Stimulated activated CD4-positive, alpha-beta T cell treated with anti-CD3 and anti-CD28 coated beads, Interleukin-2, amount 100 ng/mL, for 4 hours (primary cell): ENCODE measurements at places on chromosomes 2 and 18.
A peak's percentile ranks its signal among the peaks of the same experiment; 100 is the strongest.

GRCh38 chr2:137865954-137866540 is 98.2 kb upstream of the HNMT start:
- DNase-seq = peak; percentile 8

DNA sequence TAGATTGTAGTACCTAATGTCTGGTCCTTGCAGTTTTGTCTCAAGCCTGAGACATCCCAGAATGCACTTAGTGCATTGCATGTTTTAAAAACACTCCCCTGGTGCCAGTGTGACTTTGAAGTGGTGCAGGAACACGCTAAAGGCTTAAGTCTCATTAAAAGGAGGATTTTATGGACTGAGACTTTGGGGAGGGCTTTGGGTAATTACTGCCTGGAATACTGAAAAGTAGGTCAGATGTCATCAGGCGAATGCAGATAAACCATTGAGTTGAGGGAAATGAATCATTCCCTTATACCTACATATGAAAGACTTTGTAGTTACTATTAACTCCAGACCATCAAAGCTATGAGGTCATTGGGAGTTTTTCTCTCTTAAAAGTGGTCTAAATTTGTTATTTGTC is 3.0 kb upstream of the OSBPL1A start:
- DNase-seq = no peak

GRCh38 chr2:196268538-196269338 is 97.4 kb upstream of the STK17B start:
- no peak for DNase-seq

DNA sequence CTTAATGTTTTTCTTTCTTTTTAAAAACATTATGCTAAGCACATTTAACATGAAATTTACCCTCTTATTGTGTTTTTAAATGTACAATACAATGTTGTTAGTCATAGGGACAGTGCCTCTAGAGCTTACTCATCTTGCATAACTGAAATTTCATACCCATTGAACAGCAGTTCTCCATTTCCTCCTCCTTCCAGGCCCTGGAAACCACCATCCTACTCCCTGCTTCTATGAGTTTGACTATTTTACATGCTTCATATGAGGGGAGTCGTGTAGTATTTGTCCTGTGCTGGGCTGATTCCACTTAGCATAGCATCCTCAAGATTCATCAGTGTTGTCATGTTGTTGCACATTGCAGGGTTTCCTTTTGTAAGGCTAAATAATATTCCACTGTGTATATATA is 92.6 kb downstream of the SPATS2L start:
- DNase-seq = no peak

DNA sequence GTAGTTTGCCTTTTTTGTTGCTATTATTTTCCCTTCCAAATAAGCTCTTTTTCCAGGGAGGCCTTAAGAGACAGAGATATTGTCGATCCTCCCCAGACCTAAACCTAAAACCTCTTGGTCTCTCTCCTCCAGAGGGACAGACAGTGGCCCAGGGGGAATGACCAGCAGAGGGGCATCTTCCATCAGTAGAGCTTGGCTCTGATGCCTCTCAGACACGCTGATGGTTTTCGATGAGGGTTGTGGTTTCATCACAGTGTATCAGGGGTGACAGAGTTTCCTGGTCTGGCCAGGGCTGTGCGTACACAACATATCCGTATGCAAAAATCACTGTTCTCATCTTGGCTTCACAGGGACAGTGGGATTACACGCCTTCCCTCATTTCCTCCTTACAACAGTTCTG is 68.6 kb downstream of the GATA6 start:
- DNase-seq = no peak

- no peak for DNase-seq
Measured at GRCh38 chr2:205171261-205171940, 510.9 kb upstream of the NRP2 start.

GRCh38 chr2:188798159-188798558 is 176.0 kb upstream of the COL3A1 start:
- DNase-seq = no peak

GRCh38 chr2:172387361-172387760 is 40.0 kb upstream of the ITGA6 start:
- DNase-seq = no peak

- DNase-seq = no peak
Measured at GRCh38 chr2:134512734-134513464, 205.9 kb downstream of the TMEM163 start.

- no peak for DNase-seq
Measured at GRCh38 chr18:37534627-37535026, 31.0 kb downstream of the CELF4 start.

DNA sequence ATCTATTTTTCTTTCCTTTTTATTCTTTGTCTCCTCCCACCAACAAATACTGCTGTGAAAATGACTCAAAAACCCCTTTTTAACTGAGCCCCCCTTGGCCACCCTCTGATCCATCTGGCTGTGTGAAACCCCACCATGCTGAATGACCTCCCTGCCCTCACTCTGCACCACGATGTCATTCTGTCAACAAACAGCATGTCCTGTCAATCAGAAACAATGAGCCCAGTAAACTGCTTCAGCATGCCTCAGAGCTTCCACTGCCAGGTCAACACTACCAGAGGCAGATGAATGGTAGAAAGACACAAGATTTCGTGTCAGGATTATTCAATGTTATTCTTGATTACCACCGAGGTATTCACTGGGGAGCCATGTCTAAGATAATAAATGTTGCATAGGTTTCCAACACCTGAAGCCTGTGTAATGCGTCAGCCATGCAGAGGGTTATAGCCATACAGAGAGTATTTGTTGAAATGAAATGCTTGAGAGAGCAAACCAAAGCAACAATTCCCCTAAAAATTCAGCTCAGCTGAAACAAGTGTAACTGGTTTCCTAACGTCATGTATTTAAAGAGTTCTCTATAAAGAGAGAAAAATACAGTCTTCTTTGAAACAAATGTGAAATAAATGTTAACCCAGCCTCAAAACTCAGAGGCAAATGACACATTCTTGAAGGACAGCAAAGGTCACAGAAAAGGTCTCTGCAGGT is 76.7 kb downstream of the LRP2 start:
- no peak for DNase-seq

DNA sequence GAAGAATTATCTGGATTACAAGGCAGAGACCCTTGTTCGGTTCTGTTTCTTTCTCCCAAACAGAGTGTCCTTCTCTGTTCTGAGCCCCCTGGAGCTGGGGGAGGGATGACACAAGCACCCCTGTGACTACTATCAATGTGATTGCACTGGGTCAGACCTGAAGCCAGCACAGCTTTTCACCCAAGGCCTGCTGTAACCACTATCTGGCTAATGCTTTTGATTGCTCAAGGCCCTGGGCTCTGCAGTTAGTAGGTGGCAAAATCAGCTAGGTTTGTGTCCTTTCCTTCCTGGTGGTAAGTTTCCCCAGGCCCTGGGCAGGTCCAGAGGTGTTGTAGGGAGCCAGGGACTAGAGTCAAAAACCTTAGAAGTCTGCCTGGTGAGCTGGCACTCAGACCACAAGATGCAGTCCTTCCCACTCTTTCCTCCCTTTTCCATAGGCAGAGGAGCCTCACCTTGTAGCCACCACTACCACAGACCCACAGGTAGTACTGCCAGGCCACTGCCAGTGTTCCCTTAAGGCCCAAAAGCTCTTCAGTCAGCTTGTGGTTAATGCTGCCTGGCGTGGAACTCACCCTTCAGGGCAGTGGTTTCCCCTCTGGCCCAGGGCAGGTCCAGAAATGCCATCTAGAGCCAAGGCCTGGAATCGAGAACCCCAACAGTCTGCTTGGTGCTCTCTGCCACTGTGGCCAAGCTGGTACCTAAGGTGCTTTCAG is 83.0 kb downstream of the FAM117B start:
- DNase-seq = no peak

- no peak for DNase-seq
Measured at GRCh38 chr2:45979065-45979464, 318.1 kb upstream of the EPAS1 start.

DNA sequence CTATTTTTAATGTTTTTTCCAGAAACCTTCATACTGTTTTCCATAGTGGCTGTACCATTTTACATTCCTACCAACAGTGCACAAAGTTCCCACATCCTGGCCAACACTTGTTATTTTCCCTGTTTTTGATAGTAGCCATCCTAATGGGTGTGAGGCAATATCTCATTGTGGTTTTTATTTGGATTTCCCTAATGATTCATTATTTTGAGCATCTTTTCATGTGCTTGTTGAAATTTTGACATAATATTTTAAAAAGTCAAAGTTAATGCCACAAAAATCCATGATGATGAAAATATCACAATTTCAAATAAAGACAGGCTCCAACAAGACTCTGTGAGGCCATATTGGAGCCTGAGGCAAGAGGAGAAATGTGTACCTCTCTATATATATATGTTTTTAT is 50.2 kb downstream of the VWA3B start:
- no peak for DNase-seq

DNA sequence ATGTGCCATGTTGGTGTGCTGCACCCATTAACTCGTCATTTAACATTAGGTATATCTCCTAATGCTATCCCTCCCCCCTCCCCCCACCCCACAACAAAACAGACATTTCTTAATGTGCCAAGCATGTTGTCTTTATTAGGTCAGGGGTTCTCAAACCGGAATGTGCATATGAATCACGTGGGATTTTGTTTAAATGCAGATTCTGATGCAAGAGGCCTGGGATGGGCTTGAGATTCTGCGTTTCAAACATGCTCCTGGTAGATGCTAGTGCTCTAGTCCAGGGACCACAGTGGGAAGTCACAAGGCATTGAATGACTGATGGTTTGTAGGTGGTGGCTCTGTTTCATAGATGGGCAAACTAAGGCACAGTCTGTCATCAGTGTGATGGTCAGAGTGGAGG is 184.7 kb downstream of the SMAD7 start:
- no peak for DNase-seq

GRCh38 chr18:9890196-9890595 is 4.4 kb downstream of the TXNDC2 start:
- no peak for DNase-seq

- no peak for DNase-seq
Measured at GRCh38 chr2:235594964-235595363, 101.1 kb downstream of the AGAP1 start.

GRCh38 chr2:69253112-69253511 is 133.9 kb downstream of the GFPT1 start:
- DNase-seq = no peak

GRCh38 chr2:187500585-187501359 is 52.7 kb upstream of the CALCRL start:
- no peak for DNase-seq

DNA sequence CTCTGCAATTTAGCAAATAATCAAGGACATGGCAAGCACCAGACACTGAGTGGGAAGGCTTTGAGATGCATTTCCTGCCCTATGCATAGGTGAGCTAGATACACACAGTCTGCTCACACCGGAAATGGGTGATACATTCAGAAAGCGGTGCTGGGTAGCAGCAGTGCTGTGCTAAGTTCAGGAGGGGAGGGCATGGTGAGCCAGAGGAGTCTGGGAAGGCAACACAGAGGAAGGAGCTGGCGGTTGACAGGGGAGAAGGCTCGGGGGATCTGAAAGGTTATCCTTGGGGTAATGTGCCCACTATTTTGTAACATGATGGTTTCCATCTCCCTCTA is 57.4 kb upstream of the EPAS1 start:
- peak; percentile 51 for DNase-seq

DNA sequence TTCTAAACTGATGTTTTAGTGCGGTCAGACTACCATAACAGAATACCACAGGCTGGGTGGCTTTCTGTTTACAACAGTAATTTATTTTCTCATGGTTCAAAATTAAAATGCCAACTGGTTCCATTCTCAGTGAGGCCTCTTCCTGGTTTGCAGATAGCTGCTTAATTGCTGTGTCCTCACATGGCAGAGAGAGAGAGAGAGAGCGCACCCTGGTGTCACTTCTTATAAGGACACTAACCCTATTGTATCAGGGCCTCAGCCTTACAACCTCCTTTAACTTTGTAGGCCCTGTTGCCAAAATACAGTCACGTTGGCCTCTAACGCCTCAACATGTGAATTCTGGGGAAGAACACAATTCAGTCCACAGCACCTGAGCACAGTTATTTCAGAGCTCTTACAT is 37.5 kb upstream of the ZNF385B start:
- no peak for DNase-seq

GRCh38 chr18:50281972-50282520 is 723 bp upstream of the MBD1 start:
- no peak for DNase-seq

DNA sequence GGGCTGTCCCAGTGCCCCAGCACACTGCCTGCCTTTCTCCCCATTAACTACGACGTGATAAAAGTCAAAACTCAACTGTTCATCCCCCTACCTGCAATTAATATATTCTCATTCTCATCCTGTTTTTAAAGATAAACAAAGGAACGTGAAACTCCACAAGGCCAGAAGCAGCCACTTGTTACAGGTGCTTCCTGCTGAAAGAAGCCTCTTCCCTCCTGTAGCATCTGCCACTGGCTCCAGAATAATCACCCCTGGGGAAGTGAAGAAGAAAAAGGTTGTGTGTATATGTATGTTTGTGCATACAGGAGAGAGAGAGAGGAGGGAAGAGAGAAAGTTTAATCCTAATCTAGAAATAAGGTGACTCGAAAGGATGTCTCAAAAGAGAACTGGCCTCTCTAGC is 27.1 kb downstream of the KIAA2012 start:
- DNase-seq = no peak

DNA sequence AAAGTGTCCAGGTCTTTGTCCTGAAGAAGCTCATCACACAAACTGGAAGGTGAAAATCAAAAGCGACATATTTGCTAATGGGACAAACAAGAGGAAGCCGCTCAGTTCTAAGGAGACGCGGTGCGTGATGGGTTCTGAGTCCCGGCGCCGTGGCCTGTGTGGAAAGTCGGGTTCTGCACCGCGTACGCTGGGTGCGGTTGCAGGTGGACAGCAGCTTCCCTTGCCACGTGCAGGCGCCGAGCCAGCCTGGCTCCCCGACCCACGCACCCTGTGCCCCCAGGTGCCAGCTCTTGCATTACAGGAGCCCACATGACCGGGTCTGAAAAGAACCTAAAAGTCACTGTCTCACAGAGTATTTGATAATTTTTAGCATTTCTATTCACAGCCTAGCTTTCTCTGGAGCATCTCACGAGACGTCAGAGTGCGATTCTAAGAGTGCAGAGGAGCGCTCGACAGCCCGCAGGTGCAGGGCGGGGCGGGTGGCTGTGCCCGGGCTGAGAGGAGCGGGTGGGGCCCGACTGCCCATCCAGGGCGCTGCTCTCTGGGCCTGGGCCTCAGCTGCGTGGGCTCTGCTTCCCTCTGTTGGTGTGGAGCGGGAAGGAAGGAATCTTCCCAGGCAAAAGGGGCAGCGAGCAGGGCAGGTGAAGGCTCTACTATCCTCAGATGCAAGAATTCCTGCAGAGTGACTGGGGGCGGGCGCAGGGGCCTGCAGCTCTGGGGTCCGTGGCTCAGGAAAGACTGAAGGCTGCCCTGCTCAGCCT is 39.4 kb downstream of the MYT1L start:
- DNase-seq = no peak

DNA sequence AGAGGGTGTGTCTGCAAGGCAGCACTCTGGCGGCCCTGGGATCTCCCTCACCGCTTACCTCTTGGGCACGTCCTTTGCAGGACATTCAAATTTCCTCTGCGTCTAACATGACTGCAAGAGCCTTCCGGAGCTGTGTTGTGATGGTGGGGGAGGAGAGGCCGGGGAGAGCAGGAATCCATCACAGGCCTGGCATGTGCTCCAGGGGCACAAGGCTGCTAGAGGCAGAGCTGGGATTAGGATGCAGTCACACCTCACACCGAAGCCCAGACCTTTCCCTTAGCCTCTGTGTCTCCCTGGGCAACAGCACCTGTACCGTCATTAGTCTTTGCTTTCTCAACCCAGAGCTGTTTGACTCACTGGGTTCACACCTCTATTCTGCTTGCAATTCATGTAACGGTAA is 111.3 kb downstream of the CMPK2 start:
- no peak for DNase-seq

GRCh38 chr2:77712601-77713000 is 190.4 kb upstream of the LRRTM4 start:
- DNase-seq = no peak

GRCh38 chr18:53033128-53033527 is 693.1 kb downstream of the DCC start:
- no peak for DNase-seq
